ENCODE measurements at places on chromosomes 11 and 22.
A peak's percentile ranks its signal among the peaks of the same experiment; 100 is the strongest.

- no peak for DNase-seq
These were observed 1.3 kb downstream of the LRRC51 start for GRCh38 chr11:72081821-72082453.

DNA sequence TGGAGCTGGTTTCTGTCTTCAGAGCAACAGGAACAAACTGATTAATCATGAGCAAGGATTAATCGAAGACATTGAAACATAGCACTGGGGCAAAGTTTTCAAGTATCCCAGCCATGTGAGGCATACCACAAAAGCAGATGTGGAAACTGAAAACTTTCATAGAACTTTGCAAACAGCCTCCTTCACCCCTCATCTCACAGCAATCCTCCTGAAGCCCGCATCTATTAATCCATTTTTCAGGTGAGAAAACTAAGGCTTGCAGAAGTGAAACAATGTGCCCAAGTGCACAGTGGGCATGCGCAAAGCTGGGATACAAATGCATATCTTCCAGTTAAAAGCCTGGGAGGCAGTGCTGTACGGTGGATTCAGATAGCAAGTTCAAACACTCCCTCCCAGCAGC lies 58.6 kb upstream of the HMGXB4 start:
- DNase-seq, result no peak

DNA sequence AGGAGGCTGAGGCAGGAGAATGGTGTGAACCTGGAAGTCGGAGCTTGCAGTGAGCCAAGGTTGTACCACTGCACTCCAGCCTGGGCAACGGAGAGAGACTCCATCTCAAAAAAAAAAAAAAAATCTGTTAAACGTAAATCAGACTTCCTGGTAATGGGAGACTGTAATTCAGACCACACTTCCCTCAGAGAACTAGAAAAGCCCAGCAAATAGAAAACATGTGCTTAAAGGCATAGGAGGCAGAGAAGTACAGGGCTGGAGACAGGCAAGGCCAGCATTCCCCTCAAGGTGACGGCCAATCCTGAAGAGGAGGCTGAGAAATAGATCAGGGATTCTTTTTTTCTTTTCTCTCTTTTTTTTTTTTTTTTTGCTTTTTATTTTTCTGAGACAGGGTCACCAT lies 8.2 kb downstream of the GGT5 start:
- no peak for DNase-seq

GRCh38 chr11:130213143-130213978 lies 53.8 kb downstream of the ST14 start:
- DNase-seq, result peak; percentile 52

DNA sequence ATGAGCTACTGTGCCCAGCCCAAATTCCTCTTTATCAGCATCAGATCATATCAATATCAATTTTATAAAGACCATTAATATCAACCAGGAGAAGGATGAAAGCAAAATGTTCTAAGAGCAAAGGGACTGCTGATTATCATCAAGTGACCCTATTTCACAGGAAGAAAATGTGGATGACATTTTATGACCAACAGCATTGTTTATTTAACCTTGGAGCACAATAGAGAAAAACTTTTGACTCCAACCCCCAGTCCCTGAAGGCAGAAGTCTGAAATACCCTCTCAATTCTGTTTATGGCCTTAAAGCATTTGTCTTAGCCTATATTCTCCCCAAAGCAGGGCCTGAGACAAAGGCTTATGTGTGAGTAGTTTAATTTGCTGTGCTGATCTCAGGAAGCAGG lies 11.3 kb upstream of the ALG8 start:
- no peak for DNase-seq

GRCh38 chr11:70853068-70853769 lies 399.2 kb downstream of the SHANK2 start:
- DNase-seq, result no peak

DNA sequence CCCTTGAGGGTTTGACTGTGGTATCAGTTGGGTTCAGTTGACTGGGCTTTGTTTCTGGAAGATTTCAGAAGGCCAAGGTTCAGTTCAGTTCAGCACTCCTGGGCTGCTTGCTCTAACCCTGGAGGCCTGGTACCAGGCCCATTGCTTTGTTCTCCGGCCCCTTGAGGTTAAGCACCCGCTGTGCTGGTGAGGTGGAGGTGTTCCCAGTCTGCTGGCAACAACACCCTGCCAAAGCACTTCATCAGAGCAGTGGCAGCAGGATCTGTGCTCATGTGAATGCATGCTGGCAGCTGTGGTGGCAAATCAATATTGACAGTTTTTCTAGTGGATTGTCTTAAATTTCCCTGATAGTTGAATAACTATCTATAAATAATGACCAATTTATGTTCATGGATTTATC lies 3.8 kb upstream of the SCGB1D1 start:
- DNase-seq, result no peak

DNA sequence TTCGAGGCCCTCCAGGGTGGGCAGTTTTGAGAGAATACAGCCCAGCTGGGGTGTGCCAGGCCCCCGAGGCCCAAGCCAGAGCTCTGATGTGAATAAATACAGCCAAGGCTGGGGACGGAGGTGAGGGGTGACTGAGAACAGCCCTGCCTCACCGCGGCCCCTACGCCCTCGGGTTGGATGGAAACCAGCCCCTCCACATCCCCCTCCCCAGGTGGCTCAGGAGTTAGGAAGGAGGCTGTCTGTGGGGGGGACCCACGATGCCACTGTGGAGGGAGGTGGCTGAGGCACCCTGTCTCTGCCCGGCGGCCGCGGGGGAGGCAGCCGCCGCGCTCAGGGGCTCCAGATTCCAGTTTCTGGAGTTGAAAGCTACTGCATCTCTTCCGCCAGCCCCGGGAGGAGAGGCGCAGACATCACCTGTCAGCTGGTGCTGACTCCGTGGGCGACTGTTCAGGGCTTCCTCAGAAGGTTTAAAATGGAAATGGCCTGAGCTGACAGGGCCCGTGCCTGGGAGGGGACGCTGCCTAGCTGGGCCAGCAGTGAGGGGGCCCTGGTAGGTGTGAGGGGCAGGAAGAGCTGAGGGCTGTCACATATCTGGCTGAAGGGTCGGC lies 1.4 kb downstream of the FLRT1 start:
- no peak for DNase-seq
